ENCODE measurements at places on chromosomes 7 and 10.

- no peak for DNase-seq
Measured at GRCh38 chr10:54962134-54962900, 161.3 kb upstream of the PCDH15 start.

- DNase-seq, result no peak
Measured at GRCh38 chr7:142773230-142773629, 2.5 kb downstream of the PRSS2 start.

DNA sequence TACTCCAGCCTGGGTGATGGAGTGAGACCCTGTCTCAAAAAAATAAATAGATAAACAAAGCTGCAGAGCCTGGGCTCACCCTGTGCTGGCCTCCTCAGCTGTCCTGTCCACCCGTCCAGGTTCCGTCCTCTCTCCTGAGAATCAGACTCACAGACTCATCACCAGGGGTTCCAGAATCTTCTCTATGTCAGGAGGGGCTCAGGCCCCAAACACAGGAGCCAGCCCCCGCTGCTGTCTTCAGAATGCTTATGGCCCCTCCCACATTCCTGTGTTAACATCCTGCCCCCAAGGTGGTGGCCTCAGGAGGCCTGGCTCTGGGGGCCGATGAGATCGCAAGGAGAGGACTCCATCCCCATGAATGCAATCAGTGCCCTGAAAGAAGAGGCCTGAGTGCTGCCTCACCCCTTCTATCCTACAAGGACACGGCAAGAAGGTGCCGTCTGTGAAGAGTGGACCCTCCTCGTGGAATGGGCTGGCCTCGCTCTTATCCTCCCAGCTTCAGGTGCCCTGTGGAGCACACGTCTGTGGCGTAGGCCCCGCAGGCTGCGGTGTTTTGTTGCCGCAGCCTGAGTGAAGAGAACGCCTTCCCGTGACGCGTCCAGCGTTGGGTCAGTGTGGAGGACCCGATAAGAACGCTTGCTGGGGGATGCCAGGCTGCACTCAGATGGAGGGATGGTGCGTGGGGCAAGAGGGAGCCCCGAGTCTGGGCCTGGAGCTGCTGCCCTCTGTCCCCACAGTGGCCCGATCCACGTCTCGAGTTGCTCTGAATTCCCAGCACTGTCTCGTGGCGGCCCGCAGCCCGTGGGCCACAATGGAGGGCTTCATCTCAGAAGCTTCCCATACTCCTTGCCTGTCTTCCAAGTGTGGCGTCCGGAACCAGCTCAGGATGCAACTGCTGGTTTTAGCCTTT is 77.1 kb downstream of the INPP5A start:
- no peak for DNase-seq

DNA sequence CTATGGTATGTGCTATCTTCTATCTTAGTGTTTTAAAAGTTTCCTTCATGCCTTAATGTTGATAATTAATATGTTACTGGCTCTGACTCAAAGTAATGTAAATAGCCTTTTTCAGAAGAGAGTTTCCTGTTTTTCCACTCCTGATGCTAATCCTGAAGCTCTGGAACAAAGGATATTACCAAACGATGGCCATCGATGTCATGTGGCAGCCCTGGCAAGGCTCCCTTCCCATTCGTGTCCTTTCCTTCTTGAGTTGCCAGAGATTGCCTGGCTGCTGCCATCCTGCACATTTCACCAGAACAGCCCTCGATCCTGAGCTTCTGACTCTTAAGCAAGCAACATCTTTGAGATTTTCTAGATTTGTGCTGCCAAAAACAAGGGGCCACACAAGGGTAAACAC is 46.0 kb downstream of the RNF133 start:
- no peak for DNase-seq

GRCh38 chr10:32972929-32973328 is 14.9 kb upstream of the ITGB1 start:
- no peak for DNase-seq

- DNase-seq, result no peak
Measured at GRCh38 chr10:95415621-95416031, 124.8 kb upstream of the PDLIM1 start.

DNA sequence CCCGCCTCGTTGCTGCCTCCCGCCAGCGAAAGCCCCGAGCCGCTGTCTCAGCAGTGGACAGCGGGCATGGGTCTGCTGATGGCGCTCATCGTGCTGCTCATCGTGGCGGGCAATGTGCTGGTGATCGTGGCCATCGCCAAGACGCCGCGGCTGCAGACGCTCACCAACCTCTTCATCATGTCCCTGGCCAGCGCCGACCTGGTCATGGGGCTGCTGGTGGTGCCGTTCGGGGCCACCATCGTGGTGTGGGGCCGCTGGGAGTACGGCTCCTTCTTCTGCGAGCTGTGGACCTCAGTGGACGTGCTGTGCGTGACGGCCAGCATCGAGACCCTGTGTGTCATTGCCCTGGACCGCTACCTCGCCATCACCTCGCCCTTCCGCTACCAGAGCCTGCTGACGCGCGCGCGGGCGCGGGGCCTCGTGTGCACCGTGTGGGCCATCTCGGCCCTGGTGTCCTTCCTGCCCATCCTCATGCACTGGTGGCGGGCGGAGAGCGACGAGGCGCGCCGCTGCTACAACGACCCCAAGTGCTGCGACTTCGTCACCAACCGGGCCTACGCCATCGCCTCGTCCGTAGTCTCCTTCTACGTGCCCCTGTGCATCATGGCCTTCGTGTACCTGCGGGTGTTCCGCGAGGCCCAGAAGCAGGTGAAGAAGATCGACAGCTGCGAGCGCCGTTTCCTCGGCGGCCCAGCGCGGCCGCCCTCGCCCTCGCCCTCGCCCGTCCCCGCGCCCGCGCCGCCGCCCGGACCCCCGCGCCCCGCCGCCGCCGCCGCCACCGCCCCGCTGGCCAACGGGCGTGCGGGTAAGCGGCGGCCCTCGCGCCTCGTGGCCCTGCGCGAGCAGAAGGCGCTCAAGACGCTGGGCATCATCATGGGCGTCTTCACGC is 825 bp downstream of the ADRB1 start:
- no peak for DNase-seq
